ENCODE measurements at places on chromosomes 6 and 20.

DNA sequence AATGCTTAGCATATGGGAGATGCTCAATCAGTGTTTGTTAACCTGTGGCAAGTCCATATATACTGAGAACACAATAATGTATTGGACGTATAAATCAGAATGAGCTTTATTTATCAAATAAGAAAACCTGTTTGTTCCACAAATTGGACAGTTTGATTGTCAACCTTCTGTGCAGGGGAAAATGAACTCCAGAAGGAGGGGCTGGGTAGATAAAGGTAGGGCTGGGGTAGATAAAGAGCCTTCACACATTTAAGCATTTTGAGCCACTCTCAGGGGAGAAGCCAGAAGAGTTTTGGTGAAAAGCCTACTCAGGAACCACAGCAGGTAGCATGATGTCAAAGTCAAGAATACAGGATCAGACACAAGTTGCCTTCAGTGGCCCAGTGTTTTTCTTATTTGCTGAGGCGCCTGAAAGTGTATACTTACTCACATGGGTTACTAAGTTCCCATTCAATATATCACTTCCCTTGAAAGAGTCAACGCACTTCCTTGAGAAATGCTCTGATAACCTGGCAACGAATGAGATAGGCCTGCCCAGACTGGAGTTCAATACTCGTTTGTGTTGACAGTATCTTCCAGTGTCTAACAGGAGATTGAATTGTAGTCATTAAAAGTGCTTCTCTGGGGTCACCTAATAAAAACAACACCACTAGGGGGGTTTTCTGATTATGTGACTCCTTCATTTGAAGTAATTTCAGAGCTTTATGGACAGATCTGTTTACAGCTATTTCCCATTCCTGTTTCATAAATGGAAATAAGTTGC lies 263.9 kb upstream of the CITED2 start:
- DNase-seq: no peak

- DNase-seq: no peak
Measured at GRCh38 chr6:27874016-27874415, 38.2 kb downstream of the OR2B2 start.

DNA sequence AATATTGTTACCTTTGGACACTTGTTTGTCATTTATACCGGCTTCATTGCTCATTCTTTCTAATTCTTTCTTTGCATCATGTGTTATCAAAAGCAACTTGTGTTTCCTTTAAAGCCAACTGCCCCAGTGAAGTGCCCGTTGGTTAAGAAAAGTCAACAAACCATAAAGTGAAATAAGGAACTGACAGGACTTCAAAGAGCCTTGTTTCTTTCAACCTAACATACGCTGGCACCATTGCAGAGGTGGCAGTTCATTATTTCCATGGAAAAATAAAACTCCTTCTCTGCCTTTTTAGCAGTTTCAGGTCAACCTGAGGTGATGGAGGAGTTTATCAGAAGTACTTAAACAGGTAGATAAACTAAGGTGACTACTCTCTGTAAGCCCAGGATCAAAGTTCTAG lies 28.8 kb downstream of the FERMT1 start:
- DNase-seq: no peak

GRCh38 chr6:42017021-42017643 lies 33.2 kb upstream of the TAF8 start:
- no peak for DNase-seq

Data from cortex of kidney (tissue), 1 donor.